Esophagus mucosa (tissue), 1 donor: ENCODE measurements at places on chromosomes 12 and 14. TPM values are rescaled to one million over a fixed set of nuclear protein-coding genes. Genes with fewer than 3 reads are reported as not detected.
A peak's percentile ranks its signal among the peaks of the same experiment; 100 is the strongest.

Gene C12orf50
- total RNA-seq, result not detected

Gene NYNRIN
- total RNA-seq, result 6.1 TPM

- ATAC-seq, result no peak
Measured at GRCh38 chr14:100844082-100844408, 18.1 kb downstream of the MEG3 start.

GRCh38 chr14:95683793-95684192 is 2.4 kb upstream of the TCL1B start:
- ATAC-seq, result peak; percentile 71

- no peak for ATAC-seq
Measured at GRCh38 chr14:99810559-99810874, 17.3 kb downstream of the EML1 start.

DNA sequence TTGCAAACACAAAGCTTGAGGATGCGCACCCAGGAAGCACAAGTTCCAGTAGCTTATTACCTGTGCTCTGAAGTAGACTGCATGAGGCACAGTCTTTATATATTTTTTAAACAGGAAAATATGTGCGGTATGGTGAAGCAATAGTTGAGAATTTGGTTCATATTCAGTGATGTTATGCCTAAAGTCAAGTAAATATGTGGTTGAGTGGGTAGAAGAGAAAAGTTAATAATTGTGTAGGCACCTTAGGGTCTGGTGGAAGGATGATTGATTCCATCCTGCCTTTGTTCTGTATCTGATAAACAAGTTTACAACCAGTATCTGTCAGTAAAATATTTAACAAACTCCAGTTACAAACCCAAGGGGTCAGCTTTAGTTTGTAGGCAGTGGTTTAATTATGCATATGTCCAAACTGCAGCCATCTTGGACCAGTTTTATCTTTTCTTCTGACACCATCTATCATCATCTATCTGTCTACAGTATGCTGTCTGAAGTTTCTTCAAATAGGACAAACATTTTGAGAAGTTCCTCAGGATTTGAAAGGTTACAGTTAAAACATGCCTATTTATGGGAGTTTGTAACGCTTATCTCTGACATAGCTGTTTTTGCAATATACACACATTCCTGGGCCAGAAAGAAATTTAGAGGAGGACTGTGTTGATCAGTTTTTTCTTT is 10.8 kb downstream of the SINHCAF start:
- no peak for ATAC-seq

- peak; percentile 94 for ATAC-seq
Measured at GRCh38 chr14:61525293-61526011, 169.9 kb upstream of the HIF1A start.

- no peak for ATAC-seq
Measured at GRCh38 chr14:79465651-79466050, 745.7 kb downstream of the DIO2 start.

DNA sequence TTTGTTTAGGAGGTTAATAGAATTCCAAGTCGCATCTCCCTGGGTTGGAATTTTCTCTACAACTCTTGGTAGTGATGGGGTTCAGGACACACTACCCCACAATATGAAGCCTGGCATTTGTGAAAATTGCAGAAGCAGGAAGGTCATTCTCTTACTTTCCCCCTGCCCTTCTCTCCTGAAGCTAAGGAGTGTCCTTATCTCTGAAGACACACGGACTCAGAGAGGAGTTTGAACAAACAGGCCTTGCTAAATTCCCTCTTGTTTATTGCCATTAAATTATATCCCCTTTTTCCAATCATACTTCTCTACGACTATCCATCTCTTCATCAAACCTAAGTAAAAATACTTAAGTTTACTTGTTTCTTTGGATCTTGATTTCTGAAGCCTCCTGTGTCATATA is 443.0 kb downstream of the RAD51B start:
- no peak for ATAC-seq

DNA sequence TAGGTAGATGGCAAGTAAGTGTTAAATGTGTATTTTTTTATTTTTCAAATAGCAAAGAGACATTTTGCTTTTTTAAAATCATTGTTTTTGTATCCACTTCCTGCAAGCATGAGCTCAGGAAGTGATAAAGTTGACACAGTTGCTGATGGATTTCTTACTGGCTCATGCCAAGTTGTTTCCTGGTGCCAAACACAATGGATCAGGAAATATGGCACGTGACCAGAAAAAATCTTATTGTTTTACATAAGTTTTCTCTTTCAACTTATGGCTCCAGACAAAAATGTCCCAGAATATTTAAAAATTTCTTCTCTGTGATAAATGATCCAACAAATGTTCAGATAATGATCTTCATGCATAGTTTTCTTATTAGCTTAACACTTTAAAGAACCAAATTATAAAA is 1279.1 kb upstream of the FLRT2 start:
- no peak for ATAC-seq

DNA sequence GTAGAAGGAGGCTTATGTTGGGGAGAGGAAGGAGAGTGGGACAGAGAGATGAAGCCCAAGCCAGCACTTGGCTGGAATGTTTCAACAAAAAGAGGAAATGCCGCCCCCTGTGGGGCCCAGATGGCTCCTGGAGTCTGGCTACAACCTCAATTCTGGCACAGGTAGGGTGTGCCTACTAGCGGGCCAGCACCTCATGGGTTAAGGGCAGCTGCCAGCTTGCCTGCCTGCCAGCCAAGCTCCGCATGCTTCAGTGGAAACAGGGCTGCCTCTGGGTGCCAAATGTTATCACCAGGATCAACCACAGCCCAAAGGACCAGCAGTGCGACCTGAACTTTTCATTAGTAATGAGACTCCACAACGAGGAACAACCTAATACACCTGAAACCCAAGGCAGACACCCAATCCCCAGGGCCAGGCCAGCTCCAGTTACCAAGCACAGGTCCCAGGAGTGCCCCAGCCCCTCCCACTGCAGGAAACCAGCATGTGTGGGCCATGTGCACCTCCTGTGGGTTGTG is 11.3 kb downstream of the RAB15 start:
- peak; percentile 63 for ATAC-seq

DNA sequence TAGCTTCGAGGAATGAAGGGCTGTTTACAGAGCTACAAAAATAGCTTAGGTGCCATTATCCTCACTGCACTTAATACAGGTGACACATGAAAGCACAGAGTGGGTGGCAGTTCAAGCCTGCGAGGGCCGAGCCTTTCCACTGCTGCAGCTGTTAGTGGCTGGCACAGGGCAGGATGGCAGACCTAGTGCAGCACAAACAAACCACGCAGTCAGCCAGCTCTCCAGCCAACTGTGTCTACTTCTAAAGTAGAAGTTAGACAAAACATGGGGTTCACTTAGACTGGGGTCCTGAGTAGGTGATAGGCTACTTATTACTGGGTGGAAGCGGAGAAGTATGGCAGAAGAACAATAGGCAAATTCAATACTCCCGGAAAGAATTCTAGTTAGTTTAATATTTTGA is 95.4 kb downstream of the DUSP16 start:
- ATAC-seq, result no peak
